Nephron progenitor cell (in vitro differentiated cells): ENCODE measurements at places on chromosomes 1 and 21.

GRCh38 chr1:30472009-30472408 lies 251.4 kb downstream of the MATN1 start:
- no peak for DNase-seq

GRCh38 chr1:85275701-85276214 lies 674 bp downstream of the BCL10 start:
- DNase-seq: no peak

GRCh38 chr1:98389809-98390208 lies 271.7 kb upstream of the SNX7 start:
- DNase-seq: no peak

DNA sequence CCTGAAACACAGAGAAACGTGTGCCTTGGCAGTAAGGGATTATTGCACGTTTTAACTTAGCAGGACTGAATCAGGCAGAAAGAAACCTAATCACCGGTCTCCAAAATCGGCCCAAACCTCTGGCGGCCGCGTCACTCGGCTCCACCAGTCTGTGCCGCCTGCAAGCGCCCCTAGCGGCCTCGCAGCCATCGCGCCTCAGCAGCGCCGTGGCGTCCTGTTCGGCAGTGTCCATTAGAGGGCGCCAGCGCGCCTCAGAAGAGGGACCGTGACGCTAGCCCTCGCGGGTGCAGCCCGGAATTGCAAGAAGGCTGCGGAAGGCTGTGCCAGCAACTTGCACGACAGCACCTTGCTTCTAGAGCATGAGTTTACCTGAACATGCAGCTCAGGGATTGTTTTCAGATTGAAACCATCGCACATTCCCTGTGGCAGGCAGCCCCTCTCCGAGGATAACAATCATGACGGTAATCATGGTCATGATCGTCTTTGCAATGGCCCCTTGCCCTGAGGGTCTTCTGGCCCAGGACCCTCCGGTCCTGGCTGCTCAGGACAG lies 164.4 kb downstream of the TRIM33 start:
- DNase-seq: peak; percentile 99

GRCh38 chr1:52672946-52673345 lies 25.2 kb downstream of the COA7 start:
- no peak for DNase-seq

GRCh38 chr1:78176448-78176847 lies 130.7 kb downstream of the GIPC2 start:
- DNase-seq: no peak

- DNase-seq: no peak
Measured at GRCh38 chr1:23099171-23099536, 69.5 kb downstream of the LUZP1 start.

DNA sequence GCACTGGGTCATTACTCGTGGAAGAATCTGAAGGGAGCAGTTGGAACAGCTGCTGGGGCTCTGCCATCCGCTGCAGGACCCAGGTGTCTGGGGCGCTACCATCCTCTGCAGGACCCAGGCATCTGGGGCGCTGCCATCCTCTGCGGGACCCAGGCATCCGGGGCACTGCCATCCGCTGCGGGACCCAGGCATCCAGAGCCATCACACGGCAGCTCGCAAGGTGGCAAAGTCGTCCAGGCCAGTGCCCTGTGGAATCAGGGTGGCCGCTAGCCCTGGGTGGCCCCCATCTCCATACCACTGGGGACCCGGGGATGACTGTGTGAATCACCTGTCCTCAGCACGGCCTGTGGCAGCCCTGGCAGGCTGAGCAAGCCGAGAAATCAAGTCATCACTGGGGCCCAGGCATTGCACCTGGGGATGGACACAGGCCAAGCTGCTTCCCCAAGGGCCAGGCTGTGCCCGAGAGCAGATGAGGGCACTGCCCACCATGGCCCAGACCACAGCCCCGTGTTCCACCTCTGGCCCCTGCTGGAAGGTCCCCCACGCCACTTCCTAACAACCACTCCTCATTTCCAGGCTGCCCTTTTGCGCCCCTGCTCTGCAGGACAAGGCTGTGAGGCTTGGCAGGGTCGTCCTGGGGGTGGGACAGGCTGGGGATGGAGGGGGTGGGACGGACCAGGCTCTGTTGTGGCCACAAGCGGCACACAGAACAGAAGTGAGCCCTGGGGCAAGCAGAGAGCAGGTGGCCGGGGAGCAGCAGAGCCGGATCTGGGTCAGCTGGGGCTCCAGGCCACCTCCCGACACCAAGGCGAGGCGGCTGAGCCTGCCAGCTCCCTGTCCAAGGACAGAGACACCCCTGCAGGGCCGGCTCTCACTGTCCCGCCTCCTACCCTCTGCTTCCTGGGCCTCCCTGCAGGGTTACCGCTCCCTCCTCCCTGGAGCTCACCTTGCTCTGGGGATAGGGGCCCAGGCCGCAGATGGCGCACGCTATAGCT lies 12.7 kb downstream of the GABRD start:
- DNase-seq: no peak

- DNase-seq: no peak
Measured at GRCh38 chr1:33661811-33662454, 189.5 kb downstream of the ZSCAN20 start.

DNA sequence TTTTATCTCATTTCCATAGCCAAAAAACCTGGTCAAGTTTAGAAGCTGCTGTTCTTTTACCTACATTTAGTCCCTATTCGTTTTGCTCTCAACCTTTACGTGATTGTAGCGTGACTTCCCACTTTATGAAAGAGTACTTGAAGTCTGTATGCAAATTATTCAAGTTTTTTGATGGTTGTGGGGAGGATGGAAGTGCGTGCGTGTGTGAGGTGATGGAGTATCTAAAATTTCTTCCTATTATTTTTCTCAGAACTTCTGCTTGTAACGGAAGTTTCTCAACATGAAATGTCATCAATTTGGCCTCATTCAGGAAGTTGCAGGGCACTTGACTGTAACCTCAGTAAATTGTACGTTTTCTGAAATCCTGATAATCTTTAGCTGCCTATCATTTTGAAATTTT lies 64.0 kb downstream of the SAMSN1 start:
- no peak for DNase-seq

DNA sequence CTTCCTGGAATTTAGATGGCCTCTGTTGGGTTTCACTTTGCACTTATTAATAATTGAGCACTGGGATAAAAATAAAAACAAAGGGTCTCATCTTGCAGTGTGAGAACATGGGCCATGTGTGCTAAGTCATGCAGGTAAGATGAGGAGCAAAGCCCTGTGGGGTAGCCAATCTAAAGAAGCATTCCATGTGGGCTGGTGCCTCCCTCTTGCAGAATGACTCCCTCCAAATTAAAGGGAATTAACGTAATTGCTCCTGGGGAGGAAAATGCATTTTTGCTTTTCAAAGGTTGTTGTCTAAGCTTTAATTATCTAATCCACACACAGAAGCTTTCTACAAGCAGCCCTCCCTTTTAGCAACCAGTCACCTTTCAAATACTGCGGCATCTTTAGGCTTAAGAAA lies 69.8 kb downstream of the CDC14A start:
- DNase-seq: no peak

DNA sequence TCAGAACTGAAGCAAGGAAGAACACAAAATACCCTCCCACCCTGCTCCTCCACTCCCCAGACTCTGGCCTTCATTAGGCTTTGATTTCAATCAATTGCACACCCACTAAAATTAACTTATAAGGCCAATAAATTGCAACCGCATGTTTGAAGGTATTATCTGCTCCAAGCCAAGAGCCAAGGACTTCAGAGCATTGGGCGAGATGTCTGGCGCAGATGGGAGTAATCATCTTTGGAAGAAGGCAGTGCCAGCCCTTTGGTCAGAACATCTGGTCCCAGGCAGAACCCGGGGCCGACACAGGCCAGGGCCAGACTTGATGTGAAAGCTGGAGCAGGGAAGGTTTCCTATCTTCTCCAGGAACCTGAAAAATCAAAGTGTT lies 60.0 kb downstream of the SLC66A1 start:
- DNase-seq: no peak

DNA sequence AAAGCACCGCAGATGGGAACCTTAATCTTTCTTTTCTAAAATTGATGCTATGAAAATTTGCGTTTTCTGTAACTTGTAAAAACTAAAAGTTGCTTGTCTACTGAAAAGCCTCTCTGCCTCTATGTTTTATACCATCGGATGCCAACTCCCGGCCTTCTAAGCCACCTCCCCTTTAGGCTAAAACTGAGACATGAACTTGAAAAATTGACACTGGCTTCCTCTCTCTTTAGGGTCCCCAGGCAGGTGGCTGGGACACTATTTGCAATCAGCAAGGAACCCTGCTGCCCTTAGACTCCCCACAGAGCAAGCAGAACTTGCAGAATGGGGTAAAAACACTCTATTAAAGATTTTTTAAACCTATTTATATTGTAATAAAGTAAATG lies 151.1 kb upstream of the CAMK1G start:
- no peak for DNase-seq

DNA sequence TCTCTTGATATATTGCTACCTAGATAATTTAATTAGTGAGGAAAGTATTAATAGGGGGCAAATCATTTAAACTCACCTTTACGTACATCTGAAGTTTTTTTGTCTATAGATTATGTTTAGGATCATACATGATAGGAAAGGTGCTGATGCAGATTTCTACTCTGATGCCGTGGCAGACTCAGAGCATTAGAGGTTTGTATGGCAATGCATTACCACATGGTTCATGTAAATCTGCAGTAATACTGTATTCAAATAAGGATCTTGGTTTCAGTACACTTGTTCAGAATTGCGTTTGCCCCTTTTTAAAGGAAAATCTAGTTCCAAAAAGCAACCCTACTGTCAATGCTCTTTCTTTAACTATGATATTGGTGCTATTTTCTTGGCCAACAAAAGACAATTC lies 288.3 kb downstream of the PTPRC start:
- DNase-seq: no peak

GRCh38 chr1:12618965-12619791 lies 1.2 kb upstream of the DHRS3 start:
- DNase-seq: peak; percentile 57

DNA sequence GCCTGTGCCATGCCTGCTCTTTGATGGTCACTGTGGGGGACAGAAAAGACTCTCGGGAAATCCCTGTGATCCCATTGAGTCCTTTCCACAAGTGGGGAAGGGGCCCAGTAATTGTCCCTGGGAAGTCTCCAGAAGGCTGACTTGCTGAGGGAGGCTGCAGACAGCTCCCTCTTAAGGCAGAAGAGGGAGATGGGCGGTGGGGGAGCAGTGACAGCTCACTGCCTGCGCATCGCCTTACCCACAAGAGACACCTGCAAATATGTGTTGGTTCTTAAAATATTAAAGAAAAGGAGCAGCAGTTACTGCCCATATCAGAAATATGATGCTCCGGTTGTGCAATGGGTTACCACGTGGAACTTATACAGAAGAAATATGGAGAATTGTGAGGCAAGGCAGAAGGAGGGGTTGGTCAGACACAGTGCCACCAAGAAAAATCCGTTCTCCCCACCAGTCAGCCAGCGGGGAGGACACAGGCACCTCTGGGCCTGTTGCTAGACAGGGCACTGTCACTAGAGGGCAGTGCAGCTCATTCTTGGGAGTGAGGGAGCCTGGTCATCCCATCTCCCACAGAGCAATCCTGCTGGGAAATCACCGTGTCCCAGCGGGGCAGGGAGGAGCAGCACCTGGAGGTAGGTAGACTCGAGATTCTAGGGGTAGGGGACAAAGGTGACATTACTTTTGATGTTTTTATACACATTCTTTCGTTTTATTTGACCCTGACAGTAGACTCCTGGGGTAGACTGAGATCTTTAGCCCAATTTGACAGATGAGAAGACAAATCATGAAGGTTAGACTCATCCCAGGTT lies 6.9 kb upstream of the CAMK1G start:
- DNase-seq: peak; percentile 92

GRCh38 chr1:34165422-34165921 lies 442 bp upstream of the CSMD2 start:
- no peak for DNase-seq

DNA sequence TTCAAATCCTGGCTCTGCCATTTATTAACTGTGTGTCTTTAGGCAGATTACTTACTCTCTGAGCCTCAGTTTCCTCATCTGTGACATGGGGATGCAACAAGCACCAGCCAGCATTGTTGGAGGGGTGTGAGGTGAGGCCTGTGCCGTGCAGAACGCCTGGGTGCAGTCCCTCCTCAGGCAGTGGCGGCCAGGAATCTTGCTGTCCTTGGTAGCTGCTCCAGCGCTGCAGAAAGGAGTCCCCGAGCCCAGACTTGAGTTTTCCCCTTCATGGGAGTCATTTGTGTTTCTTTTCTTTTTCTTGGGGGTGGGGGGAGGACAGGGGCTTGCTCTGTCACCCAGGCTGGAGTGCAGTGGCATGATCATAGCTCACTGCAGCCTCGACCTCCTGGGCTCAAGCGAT lies 46.6 kb downstream of the DISP3 start:
- DNase-seq: no peak

DNA sequence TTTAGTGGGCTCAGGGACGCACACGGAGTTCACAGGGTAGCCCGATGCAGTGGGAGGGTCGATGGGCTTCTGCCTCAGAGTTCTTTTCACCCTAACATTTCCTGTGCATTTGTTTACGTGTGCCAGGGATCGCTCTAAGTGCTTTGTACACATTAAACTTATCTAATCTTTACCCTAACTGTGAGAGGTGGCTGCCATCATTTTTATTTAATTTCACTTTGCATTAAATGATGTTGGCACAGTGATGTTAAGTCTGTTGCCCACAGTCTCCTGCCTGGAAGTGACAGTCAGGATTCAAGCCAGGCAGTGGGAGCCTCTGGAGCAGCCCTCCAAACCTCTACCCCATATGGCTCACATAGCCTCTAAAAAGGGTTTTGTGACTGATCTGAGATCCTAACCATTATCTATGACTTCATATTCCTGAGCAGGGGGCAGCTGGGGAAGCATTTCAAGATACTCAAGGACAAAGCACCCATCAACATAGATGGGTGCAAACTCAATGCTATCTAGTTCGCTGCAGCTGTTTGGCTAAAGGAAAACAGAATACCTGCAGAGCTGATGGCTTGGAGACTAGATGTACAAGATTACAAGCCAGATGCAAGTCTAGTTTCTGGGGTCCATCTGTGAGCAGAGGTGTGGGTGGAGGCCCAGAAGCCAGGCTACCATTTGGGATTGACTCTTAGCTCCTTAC lies 303.8 kb downstream of the DISC1 start:
- DNase-seq: no peak

- no peak for DNase-seq
Measured at GRCh38 chr1:189941922-189942321, 535.7 kb downstream of the BRINP3 start.

DNA sequence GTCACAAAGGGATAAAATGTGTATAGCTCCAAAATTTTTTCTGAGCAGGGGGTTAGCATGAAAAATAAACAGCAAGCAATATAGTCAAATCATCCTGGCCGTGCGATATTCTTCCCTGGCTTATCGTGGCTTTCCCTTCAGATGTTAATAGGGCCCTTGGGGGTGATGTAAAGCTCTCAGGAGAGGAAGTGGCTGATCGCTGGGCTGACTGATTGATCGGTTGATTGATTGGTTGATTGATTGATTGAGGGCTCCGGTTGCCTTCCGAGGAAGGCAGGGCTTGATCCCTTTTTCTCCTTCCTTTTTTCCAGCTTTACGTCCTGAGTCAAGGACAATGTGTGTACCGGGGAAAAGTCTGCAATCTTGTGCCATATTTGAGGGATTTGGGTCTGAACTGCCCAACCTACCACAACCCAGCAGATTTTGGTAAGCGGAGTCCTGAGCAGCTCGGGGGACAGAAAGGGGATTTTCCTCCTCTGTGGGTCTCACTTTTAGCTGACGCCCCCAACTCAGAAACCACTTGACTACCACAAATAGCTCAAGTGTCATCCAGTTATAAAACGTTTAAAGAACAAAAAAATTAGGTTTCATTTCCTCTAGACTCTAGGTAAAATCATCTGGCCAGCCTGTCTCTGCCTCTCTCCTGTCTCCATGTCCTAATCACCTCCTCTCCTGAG lies 29.5 kb downstream of the TFF3 start:
- no peak for DNase-seq
